NCI-H1417 (cell line): ENCODE measurements at places on chromosomes 6 and 20.

GRCh38 chr6:5518936-5519491 is 257.7 kb downstream of the FARS2 start:
- DNase-seq = no peak

DNA sequence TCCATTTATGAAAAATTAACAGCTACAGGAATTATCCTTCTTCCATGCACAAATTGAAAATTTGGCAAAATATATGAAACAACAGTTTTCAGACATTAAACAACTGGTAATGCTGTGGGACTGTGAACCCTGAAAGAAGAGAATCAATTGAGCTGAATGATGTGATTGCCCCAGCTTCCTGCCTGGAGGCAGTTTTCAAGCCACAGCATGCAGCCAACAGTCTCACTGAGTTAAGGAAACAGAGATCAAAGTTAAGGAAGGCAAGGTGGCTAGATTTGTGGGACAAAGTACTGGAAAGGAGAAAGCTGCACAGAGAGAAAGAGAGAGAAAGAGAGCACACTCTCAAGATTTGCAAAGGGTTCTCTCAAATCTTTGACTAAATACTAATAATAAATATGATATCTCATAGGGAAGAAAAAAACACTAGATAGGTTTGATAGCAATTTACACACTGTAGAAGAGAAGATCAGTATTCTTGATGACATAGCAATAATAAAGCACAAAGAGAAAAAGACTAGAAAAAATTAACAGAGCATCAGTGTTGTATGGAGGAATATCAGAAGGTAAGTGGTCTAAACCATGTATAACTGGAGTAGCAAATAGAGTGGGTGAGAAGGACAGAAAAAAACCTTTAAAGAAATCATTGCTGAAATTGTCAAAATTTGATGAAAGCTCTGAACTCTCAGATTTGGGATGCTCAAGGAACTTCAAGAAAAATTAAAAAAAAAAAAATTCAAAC is 70.1 kb upstream of the CNKSR3 start:
- no peak for DNase-seq

GRCh38 chr6:4870821-4871494 is 94.8 kb downstream of the CDYL start:
- no peak for DNase-seq

DNA sequence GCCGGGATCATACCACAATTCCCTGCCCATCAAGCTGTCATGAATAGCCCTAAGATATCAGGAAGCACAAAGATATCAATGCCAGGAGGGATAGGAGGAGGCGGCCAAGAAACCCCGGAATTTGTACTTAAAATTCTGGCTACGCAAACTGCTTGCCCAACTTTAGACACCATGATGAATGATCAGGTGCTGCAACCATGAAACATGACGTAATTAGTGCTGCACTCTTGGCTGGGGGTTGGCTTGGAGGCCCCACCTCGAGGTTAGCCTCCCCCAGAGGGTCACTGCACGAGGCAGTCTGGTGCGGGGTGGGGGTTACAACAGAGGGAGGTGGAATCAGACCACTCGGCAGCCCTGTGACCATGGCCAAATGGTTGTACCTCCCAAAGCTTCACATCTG is 8.9 kb downstream of the SIRPA start:
- DNase-seq = no peak

DNA sequence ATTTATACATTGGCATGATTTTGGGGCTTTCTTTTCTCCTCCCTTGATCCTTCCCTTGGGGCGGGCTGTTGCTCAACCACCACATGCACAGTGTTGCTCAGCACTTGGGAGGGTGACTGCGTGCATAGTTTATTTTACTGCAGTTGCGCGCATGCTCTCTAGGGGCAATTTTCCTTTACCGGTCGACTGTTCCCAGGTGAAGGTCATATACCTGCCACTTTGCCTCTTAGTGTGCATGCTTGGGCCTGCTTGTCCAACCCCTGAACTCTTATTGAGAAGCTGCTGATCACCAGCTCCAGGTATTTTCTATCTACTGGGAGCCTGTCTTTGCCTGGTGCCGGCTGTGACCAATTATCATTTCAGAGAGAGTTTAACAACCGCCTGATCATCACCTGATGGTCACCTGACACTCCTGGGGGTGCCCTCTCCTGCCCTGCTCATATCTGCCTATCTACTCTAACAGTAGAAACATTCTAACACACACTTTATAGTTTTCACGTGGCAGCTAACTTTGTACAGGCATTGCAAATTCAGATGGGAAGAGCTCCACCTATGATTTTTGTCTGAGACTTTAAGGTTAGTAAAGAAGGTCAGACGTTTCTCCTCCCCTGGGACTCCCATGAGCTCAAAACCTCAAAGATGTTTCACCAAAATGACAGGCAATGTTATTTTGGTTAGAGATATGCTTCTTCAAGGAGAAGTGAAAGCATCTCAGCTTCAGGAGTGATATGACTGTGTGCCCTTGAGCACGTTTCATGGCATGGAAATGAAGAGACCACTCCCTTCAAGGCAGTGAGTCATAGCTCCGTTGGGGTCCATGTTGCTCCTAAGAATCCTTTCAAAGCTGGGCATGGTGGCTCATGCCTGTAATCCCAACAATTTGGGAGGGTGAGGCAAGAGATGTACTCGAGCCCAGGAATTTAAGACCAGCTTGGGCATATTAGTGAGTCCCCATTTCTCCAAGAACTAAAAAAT is 227.5 kb upstream of the MYLIP start:
- no peak for DNase-seq

- DNase-seq = no peak
Observed at GRCh38 chr6:30328397-30328796, 1.7 kb downstream of the TRIM39 start.

GRCh38 chr6:37171201-37171969 is 1.4 kb downstream of the PIM1 start:
- DNase-seq = peak; percentile 61

- DNase-seq = peak; percentile 96
Observed at GRCh38 chr6:170152989-170153388, 137.9 kb downstream of the DLL1 start.

DNA sequence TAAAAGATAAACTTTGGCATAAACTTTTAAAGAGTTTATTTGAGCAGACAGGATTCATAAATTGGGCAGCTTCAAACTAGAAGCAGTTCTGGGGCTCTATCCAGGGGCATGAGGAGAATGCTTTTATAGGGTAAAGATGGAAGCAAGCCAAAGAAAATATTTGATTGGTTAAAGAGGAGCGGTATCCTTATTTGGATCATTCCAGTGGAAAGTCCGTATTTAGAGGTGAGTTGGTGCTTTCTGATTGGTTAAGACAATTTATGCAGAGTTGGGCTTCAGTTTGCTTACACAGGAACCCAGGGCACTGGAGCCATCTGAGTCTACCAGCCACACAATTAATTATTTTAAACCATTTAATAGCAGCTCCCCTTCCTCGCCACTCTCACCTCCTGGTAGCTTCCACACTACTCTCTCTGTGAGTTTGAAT is 37.9 kb upstream of the RNF217 start:
- no peak for DNase-seq

DNA sequence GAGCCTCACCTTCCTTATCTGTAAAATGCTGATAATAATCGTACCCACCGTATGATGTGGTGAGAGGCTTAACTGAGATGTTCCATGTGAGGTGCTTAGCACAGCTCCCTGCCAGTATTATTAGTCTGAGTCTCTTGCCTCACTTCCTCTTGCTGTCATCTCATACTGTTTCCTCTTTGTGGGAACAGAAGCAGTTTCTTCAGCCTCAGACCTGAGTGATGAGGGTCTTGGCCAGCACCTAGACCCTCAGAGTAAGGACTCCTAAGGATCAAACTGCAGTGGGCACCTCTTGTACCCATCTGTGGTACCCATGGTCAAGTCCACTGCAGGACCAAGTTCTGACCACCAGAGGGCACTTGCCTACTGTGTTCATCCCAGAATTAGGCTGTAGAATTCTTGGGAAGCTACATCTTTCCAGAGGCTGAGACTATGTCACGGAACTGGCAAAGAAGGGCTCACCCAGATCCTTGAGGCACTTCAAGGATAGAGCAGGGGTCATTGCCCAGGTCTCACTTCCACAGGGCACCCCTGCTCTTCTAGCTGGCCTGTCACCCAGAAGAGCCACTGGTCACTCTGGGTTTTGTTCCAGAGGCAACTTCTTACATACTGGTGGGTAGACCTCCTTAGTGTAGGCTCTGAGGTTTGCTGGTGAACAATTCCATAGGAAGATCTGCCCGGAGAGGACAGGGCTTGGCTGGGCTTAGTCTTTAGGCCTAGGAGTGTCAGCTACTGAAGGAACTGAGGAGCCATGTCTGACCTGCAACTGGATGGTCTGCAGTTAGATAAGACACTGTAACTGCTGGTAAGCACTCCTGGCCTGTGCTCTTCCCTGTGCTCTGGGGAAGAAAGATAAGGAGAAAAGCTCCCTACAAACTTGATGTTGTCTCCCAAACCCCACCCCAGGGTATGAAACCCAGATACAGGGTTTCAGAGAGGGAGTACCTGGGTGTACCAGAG is 20.6 kb upstream of the SGK2 start:
- peak; percentile 60 for DNase-seq

DNA sequence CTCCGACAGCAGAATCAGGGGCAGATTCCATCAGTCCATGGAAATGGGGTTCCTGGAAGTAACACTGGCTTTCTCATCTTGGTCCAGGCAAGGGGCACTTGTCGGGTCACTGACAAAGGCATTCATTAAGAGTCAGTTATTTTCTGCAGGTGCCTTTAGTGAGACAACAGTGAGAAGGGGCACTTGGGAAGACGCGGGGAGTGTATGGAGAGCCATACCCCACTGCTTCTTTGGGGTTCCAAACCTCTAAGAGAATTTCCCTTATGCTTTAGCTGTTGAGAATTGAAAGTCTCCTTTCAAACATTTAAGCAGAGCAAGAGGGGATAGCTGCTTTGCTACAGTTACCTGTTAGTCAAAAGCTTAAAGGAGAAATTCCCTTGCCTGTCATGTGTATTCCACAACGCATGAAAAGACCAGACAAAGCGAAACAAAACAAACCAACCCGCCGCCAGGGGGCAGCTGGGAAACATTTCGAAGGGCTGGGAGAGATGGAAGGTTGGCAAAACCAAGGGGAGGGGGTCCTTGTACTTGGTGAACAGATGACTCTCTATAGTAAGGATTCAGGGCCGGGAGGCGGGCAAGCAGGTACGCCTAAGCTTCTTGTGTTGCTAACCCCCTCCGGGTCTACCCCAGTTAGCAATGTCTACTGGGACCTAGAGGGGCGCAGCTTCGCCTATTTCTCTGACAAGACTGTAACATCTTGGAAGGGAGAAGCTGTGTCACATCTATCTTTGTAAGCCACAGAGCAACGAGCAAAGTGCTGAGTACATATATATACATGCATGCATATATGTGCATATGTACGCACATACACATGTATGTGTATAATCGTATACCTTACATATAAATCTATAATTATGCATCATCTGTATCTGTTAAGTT is 474.9 kb upstream of the AGPAT4 start:
- DNase-seq = peak; percentile 30

GRCh38 chr20:44123874-44124535 is 63.0 kb downstream of the JPH2 start:
- DNase-seq = no peak
